ENCODE measurements at places on chromosomes 5 and 9. TPM values are rescaled to one million over a fixed set of nuclear protein-coding genes. Genes with fewer than 3 reads are reported as not detected.

Gene IGIP
- 3.0 TPM for total RNA-seq

Gene GCNT4
- 0.41 TPM for total RNA-seq

Gene GAS1
- total RNA-seq: 2.3 TPM

Gene SLC6A19
- not detected for total RNA-seq

Gene C5orf58
- total RNA-seq: not detected

Gene SLC36A1
- 7.2 TPM for total RNA-seq

Gene PKD2L2
- not detected for total RNA-seq

Gene MAMDC4
- total RNA-seq: 3.4 TPM

Gene ACOT12
- total RNA-seq: not detected

Gene KIF27
- 4.1 TPM for total RNA-seq

Gene GLDC
- 1.7 TPM for total RNA-seq

Gene STC2
- 38.4 TPM for total RNA-seq

Gene ST6GALNAC6
- total RNA-seq: 70.4 TPM

Gene IL13
- not detected for total RNA-seq

Gene TMEM174
- not detected for total RNA-seq

Gene STK32A
- total RNA-seq: not detected

Gene SMIM15
- total RNA-seq: 34.1 TPM

Gene EIF4EBP3
- 1.3 TPM for total RNA-seq

Gene TRIP13
- total RNA-seq: 15.8 TPM

Gene PCDHA7
- 0.05 TPM for total RNA-seq

Gene HINT2
- 13.8 TPM for total RNA-seq

Gene SLC36A2
- not detected for total RNA-seq

Gene ROPN1L
- 4.2 TPM for total RNA-seq
